ENCODE measurements at places on chromosomes 2 and 18.

DNA sequence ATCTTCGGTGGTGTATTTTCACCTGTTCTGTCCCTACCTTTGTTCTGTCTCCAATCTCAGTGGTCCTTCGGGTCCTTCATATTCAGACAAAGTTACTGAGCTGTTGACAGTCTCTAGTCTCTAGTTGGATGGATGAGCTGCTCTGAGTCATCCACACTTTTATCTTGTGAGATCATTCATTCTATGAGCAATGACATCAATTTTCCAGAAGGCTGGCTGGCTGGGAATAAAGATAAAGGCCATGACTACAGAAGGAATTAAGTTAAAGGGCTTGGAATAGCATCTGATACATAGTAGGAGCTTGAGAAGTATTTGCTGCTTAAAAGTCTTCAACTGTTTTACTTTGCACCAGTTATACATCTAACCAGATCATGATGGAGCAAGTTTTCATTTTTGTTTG lies 43.1 kb upstream of the SLC39A10 start:
- no peak for DNase-seq

DNA sequence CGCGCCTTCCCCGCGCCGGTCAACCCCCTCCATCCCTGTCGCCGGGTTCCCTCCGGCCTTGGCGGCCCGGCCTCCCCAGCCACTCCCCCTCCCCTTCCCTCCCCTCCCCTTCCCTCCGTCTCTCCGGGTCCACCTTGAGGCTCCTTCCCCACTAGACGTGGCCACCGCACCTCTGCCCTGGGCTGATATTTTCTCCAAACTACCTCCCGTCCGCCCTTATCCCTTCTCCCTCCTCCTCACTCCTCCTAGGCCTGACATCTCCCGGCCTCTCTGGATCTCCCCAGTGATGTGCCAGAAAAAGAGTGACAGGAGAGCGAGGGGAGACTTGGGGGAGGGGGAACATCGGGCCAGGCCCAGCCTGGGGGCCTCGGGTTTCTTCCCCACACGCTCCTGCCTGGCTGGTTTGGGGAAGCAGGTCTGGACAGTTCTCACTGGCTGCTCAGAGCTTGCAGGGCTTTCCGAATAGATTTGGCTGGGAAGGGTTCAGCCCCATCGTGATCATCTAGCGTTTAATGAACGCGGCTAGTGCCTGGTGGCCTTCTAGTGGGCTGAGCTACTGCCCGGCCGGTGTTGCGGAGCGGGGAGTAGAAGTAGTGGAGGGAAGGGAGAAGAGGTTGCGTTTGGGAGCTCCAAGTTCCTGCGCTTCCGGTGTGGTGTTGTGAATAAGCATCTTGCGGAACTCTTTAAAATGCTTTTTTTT lies 641 bp downstream of the MAPRE3 start:
- no peak for DNase-seq

- no peak for DNase-seq
Observed at GRCh38 chr2:10422251-10422650, 25.9 kb downstream of the ODC1 start.

DNA sequence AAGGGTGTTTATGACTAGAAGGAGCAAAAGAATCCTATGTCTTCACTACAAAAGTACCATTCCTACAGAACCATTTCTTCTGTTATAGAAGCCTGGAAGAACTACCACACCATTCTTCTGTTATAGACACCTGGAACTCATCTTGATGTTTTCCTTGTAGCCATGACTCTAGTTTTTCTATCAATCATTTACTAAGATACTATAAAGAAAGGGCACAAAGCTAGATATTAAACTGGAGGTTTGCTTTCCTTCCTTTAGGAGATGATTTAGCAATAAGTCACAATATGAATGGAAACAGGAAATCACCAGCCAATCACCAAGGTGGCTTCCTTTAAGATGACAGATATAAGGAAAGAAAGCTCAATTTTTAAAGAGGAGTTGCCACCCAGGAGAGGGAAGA lies 100.3 kb upstream of the NEUROD1 start:
- no peak for DNase-seq

DNA sequence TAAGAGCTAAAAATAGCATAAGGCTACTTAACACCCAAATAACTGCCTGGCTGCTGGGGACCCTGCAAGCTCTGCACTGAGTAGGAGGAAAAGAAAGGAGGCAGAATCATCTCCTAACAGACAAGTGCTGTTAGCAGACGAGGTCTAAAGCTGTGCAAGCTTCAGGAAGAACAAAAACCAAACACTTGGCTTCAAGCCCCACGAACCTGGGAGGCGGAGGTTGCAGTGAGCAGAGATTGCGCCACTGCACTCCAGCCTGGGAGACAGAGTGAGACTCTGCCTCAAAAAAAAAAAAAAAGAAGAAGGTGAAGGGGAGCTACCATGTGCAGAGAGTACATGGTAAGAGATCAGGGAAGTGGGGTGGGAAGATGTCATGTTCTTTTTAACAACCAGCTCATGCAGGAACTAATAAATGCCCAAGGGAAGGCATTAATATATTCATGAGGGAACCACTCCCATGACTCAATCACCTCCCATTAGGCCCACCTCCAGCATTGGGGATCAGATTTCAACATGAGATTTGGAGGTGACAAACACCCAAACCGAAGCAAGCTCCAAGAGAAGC lies 28.8 kb upstream of the INO80C start:
- no peak for DNase-seq

DNA sequence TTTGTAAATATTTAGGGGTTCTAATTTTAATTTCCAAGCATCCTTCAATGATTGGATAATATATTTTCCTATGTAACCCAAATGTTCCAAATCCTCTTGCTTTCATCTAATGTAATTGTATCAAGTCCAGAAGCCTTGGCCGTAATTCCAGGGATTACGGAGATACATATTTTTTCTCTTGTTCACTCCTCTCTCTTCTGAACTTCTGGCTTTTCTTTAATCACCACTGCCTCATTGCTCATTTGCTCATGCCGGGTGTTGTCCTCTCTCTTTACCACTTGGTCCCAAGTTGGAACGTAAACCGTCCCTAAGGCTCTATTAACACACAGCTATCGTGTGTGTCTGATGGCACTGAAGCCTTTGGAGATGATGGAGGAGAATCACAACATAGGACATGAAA lies 188.7 kb upstream of the COL3A1 start:
- no peak for DNase-seq

DNA sequence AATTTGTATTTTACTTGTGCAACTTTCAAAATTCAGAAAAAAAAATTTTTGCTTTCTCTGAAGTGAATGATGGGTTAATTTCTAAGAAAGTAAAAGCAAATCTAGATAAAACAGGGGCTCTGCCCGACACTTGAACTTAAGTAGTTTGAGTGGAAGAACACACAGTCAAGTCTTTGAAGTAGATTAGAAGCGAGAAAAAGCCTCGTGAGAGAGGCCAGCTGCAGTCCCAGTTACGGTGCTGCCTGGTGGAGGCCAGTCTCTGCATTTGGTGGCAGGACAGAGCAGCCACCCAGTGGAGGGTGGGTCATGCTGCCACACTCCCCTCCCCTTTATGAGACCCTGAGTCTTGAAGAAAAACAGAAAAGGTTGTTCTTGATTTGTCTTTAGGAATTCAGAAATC lies 81.8 kb downstream of the INPP5D start:
- DNase-seq = no peak

GRCh38 chr2:60405271-60405919 lies 148.1 kb downstream of the BCL11A start:
- no peak for DNase-seq

- DNase-seq = no peak
Observed at GRCh38 chr2:46829231-46829995, 86.2 kb downstream of the MCFD2 start.

DNA sequence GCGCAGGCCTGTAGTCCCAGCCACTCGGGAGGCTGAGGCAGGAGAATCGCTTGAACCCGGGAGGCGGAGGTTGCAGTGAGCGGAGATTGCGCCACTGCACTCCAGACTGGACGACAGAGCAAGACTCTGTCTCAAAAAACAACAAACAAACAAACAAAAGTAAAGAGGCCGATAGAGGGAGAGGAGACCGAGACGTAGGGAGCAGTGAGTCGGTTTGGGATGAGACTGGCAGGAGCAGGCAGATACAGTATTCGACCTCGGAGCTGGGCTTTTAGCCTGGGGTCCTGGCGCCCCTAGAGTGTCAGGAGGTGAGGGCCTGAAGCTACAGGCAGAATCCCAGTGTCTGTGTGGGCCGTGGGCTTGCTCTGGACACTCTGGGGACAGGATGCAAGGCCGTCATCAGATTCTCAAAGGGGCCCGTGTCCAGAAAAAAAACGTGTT lies 51.2 kb downstream of the SLC4A1AP start:
- no peak for DNase-seq

DNA sequence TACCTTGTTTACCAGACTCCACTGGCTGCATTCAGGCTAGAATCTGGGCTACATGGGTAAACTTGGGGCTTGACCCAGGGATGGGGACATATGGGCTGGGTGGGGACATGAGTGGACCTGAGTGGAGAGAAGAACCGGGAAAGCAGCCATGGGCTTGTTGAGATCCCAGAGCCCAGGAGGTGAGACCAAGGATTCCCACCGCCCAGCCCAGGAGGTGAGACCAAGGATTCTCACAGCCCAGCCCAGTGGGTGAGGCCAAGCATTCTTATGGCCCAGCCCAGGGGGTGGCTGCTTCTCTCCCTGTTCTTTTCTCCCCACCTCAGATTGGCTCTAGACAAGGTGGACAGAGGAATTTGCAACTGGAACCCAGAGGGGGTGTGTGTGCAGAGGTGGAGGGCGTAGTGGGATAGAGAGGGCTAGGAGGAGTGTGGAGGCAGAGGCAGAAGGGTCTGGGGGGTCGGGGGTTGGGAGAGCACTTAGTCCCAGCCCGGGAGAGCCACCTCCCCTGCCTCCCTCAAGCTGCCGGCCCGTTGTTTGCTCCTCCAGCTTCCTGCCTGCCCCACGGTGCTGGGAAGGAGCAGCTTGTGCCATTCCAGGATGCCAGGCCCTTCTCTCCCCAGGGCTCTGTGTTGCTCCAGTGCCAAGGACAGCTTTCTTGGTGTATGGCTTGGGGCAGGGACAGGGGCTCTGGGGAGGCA lies 25.6 kb downstream of the GLI2 start:
- DNase-seq = no peak

DNA sequence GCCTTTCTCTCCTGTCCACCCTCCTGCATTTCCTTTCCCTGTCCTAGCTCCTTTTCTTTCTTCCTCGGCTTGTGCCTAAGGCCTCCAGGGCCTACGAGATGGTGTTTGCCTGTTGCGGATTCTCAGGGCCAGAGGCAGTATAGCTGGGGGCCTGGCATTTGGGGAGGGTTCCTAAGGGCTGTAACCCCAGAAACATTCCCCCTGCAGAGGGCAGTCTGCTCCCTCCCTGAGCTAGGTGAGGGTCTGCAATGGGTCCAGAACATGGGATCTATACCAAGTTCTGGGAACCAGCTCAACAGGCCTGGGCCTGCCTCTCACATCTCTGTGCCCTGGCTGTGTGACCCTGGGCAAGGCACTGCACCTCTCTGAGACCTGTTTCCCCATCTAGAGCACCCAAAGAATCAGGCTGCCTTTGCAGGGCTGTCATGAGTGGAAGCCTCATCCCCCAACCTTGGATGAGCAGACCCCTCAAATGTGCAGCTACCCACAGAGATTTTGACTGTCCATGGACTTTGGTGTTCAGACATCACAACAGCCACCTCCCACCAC lies 97.5 kb downstream of the GLI2 start:
- no peak for DNase-seq

DNA sequence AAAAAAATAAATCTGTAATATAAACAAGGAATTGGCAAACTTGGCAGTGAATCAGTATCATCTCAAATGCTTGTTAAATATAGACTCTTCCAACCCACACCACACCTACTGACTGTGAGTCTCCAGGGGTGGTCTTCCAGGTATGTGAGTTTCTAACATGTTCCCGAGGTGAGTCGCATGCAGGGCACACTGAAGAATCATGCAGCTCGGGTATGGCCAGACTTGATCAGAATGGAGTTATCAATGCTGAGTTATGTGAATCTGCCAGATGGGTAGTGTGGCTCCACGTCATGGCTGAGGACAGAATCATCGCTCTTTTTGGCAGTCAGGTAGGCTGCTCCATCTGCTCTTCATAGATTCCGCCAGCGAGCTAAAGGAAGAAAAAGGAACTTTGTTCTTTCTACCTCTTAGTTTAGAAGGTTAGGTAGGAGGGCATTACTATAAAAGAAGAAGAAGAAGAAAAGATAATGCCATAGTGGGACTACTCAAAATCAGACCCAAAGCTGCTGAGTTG lies 1279.7 kb upstream of the ZEB2 start:
- DNase-seq = no peak

DNA sequence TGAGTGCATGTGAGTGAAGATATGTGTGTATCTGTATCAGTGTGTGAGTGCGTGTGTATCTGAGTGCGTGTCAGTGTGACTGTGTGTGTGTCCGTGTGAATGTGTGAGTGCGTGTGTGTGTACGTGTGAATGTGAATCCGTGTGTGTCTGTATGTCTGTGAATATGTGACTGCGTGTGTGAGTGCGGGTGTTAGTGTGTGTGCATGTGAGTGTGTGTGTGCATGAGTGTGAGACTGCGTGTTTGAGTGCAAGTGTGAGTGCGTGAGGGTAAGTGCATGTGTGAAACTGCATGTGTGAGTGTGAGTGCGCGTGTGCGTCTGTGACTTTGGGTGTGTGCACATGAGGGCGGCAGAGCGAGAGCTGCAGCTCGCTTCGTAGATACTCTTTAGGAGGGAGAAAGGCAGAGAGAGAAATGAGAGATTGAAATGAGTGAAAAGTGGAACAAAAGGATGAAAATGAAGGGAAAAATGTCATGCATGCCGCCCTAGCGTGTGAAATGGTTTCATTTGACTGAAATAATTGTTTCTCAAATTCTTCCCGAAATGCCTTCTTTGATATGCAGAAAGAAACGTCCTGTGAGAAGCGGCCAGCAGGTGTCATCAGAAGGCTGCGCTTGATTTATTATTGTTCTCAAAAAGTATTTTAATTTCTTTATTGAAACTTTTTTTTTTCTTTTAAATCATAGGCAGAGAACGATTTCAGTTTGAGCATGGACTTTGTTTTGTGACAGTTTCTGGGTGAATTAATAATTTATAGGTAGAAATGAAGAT lies 25.6 kb downstream of the ZNF407 start:
- DNase-seq = no peak

- no peak for DNase-seq
Observed at GRCh38 chr2:204012072-204012653, 75.6 kb downstream of the ICOS start.
